ENCODE measurements at places on chromosomes 13 and 19. TPM values are rescaled to one million over a fixed set of nuclear protein-coding genes. Genes with fewer than 3 reads are reported as not detected.
A peak's percentile ranks its signal among the peaks of the same experiment; 100 is the strongest.

DNA sequence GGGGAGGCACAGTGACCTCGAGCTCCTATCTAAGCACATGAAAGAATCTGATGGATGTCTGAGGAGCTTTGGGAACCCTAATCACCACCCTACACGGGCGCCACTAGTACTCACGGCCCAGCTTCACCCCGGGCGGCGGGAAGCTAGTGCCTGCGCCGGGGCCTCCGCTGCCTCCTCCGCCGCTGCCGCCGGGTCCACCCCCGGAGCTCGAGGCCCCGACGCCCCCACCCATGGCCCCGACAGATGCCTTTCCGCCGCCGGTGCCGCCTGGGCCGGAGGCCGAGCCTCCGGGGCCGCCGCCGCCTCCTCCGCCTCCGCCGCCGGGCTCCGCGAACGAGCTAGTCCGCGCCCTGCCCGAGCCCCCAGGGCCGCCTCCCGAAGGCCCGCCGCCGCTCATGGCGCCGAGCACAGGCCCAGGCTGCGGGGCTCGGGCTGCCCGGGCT lies 312 bp downstream of the GSK3A start:
- peak; percentile 53 for DNase-seq

DNA sequence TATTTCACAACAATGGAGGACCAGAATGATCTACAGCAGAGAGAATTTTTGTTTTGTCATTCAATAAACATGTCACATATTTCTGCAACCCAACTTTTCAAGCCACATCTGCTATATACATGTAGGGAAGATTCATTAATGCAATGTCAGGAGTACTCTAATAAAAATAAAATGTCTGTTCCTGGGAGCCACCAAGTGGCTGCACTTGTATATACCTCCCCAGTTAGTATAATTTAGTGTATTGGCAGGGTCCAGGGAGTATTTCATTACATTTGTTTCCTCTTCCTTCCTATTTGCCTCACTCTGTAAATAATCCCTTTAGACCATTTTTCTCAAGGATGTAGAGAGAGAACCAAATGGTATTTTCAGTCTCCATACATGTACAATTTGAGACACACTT lies 1169.0 kb downstream of the DIAPH3 start:
- no peak for DNase-seq

- DNase-seq = no peak
These were observed 4.0 kb upstream of the KLF16 start for GRCh38 chr19:1867349-1867724.

DNA sequence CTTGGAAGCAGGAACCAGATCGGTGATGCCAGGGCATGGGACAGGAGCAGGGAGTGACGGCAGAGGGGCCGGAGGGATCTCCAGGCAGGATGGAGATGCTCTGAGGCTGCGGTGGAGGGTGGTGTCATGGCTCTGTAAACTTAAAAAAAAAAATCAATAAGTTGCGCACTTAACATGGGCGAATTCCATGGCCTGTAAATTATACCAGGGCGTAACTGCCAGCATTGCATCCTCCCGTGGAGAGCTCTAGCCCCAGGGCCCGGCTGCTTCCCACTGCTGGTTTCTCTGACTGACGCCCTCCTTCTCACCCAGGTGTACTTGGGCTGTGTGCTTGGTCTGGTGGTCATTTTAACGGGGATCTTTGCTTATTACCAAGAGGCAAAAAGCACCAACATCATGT lies 8.7 kb downstream of the ATP12A start:
- no peak for DNase-seq

Gene ZNF208
- total RNA-seq = 32.4 TPM

DNA sequence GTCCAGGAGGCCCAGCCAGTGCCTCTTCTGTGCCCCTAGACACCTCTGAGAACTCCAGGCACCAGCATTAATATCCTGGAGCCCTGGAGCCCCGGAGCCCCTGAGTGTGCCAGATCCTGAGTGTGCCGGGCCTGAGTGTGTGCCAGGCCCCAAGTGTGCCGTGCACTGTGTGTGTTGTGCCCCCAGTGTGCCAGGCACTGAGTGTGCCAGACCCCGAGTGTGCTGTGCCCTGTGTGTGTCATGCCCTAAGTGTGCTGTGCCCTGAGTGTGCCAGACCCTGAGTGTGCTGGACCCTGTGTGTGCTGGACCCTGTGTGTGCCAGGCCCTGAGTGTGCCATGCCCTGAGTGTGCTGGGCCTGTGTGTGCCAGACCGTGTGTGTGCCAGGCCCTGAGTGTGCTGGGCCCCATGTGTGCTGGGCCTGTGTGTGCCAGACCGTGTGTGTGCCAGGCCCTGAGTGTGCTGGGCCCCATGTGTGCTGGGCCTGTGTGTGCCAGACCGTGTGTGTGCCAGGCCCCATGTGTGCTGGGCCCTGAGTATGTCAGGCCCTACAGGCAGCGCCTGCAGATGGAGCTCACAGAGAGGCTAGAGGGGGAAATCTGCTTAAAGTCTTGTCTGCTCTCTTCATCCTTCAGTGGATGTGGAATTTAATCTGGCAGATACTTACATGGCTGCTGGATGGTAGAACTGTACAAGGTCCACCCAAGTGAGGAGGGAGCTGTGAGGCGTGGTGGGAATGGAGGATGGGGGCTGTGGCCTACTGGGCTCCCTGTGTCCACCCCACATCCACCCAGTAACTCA lies 53.9 kb downstream of the C13orf46 start:
- DNase-seq = peak; percentile 32

DNA sequence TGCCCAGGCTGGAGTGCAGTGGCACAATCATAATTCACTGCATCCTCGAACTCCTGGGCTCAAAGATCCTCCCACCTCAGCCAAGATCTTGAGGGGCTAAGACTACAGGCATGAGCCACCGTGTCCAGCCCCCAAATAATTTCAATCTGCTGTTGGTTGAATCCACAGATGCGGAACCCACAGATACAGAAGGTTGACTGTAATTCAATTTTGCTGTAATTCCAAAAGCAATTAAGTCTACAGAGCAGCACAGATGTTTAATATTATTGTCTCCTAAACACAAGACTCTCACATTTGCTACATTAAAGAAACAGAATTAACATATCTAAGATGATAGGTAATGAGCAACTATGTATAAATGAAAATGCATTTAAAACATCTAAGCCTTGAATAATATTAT lies 75.6 kb downstream of the MIPEP start:
- DNase-seq = no peak

GRCh38 chr13:23993680-23993985 lies 96.3 kb upstream of the C1QTNF9B start:
- DNase-seq = no peak

Gene PEAK3
- total RNA-seq = 0.99 TPM

Gene RGL3
- 44.2 TPM for total RNA-seq
